Keratinocyte (primary cell): ENCODE measurements at places on chromosomes 11 and 22. TPM values are rescaled to one million over a fixed set of nuclear protein-coding genes. Genes with fewer than 3 reads are reported as not detected.

CBLIF gene
- not detected in 3 replicates for polyA plus RNA-seq

GAS2 gene
- polyA plus RNA-seq, result 0.62 to 0.96 TPM (median 0.64 TPM) in 3 replicates

POU2AF3 gene
- not detected in 3 replicates for polyA plus RNA-seq

RTN3 gene
- 29.3 to 53.2 TPM (median 50.8 TPM) in 3 replicates for polyA plus RNA-seq

SCUBE2 gene
- polyA plus RNA-seq, result 0.70 to 2.3 TPM (median 1.5 TPM) in 3 replicates

ASRGL1 gene
- 0.05 to 0.25 TPM (median 0.14 TPM) in 3 replicates for polyA plus RNA-seq

TSSK2 gene
- not detected in 3 replicates for polyA plus RNA-seq

SMTNL1 gene
- not detected in 3 replicates for polyA plus RNA-seq

ANO9 gene
- polyA plus RNA-seq, result 16.1 to 40.2 TPM (median 17.7 TPM) in 3 replicates

UPB1 gene
- 0.03 TPM in 1 of 3 replicates, not detected in the others for polyA plus RNA-seq

SEC14L6 gene
- 0.10 TPM in 1 of 3 replicates, not detected in the others for polyA plus RNA-seq

DMC1 gene
- polyA plus RNA-seq, result 0.26 to 0.30 TPM in 2 of 3 replicates, not detected in the other

FGF19 gene
- 0.08 to 0.12 TPM in 2 of 3 replicates, not detected in the other for polyA plus RNA-seq

HBD gene
- not detected in 3 replicates for polyA plus RNA-seq

RIC3 gene
- polyA plus RNA-seq, result 0.88 to 2.9 TPM (median 2.5 TPM) in 3 replicates

ALKBH3 gene
- polyA plus RNA-seq, result 34.4 to 49.9 TPM (median 42.4 TPM) in 3 replicates

GLYAT gene
- polyA plus RNA-seq, result 0.10 to 0.17 TPM in 2 of 3 replicates, not detected in the other

ZFTA gene
- 2.9 to 4.6 TPM (median 3.3 TPM) in 3 replicates for polyA plus RNA-seq

ASPHD2 gene
- 3.5 to 4.6 TPM (median 3.6 TPM) in 3 replicates for polyA plus RNA-seq
